T-helper 17 cell (primary cell): ENCODE measurements at places on chromosomes 5 and 9. TPM values are rescaled to one million over a fixed set of nuclear protein-coding genes. Genes with fewer than 3 reads are reported as not detected.

Gene KLF9
- 78.0 TPM for total RNA-seq

Gene KCNV2
- total RNA-seq = not detected

Gene FYB1
- total RNA-seq = 517 TPM

Gene ADRA1B
- total RNA-seq = not detected

Gene HTR4
- not detected for total RNA-seq

Gene SMIM33
- total RNA-seq = 0.13 TPM

Gene SLC36A1
- total RNA-seq = 6.0 TPM

Gene ARID3C
- 0.27 TPM for total RNA-seq

Gene TSSK1B
- total RNA-seq = not detected

Gene NTNG2
- total RNA-seq = 3.6 TPM

Gene WDR38
- total RNA-seq = not detected

Gene SUSD3
- 47.2 TPM for total RNA-seq

Gene ENTR1
- total RNA-seq = 51.8 TPM

Gene LIFR
- 0.27 TPM for total RNA-seq

Gene IFNA4
- not detected for total RNA-seq

Gene APBA1
- total RNA-seq = 2.3 TPM

Gene SH3GL2
- total RNA-seq = not detected

Gene WNT8A
- not detected for total RNA-seq

Gene MEIKIN
- total RNA-seq = 1.5 TPM

Gene RASA1
- total RNA-seq = 29.1 TPM

Gene HEMGN
- total RNA-seq = 1.3 TPM

Gene PLCXD3
- total RNA-seq = not detected

Gene HSPA9
- 305 TPM for total RNA-seq

Gene FAM151B
- 0.32 TPM for total RNA-seq

Gene ZNF366
- not detected for total RNA-seq

Gene RABL6
- total RNA-seq = 55.6 TPM

Gene SAPCD2
- 0.27 TPM for total RNA-seq

Gene PCDHGB2
- total RNA-seq = 0.45 TPM

Gene GNA14
- total RNA-seq = not detected

Gene PTGES
- 0.15 TPM for total RNA-seq

Gene PRLR
- not detected for total RNA-seq

Gene RASGRF2
- total RNA-seq = 21.3 TPM

Gene ZNF608
- 0.16 TPM for total RNA-seq
